ENCODE measurements at places on chromosomes 6 and 20. TPM values are rescaled to one million over a fixed set of nuclear protein-coding genes. Genes with fewer than 3 reads are reported as not detected.

NNAT gene
- 19.4 TPM for total RNA-seq

GRCh38 chr20:23477223-23477622, 13.7 kb upstream of the CST8 start:
- DNase-seq: no peak

DNA sequence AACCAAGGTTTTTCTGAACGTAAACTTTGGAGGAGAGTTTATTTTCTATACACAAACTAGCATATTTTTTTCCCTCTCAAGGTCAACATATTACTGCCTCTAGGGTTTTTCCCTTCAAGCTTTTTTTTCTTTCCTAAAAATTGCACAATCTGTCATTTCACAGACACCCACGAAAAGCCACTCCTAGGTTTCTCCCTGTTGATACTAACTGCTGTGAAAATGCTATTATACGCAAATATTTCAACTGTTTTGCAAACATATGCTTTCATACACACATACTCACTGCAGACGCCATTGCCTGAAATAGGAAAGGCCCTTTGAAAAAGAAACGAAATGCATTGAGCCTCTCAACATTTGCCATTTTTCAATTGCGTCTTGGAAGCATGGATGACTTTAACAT, 333.0 kb downstream of the CD83 start:
- DNase-seq: no peak

GRCh38 chr6:37072526-37072925, 67.1 kb downstream of the FGD2 start:
- no peak for DNase-seq

GRCh38 chr6:75489025-75489424, 4.6 kb downstream of the FILIP1 start:
- no peak for DNase-seq

SERPINB6 gene
- total RNA-seq: 93.4 TPM

SIRPD gene
- not detected for total RNA-seq

TRIM26 gene
- total RNA-seq: 56.9 TPM

DNA sequence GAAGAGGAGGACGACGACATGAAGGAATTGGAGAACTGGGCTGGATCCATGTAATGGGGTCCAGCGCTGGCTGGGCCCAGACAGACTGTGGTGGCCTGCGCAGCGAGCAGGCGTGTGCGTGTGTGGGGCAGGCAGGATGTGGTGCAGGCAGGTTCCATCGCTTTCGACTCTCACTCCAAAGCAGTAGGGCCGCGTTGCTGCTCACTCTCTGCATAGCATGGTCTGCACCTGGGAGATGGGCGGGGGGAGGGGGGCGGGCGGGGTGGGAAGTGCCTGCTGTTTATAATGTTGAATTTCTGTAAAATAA, 42.3 kb downstream of the CHMP4B start:
- DNase-seq: no peak

CSE1L gene
- 78.7 TPM for total RNA-seq

DNA sequence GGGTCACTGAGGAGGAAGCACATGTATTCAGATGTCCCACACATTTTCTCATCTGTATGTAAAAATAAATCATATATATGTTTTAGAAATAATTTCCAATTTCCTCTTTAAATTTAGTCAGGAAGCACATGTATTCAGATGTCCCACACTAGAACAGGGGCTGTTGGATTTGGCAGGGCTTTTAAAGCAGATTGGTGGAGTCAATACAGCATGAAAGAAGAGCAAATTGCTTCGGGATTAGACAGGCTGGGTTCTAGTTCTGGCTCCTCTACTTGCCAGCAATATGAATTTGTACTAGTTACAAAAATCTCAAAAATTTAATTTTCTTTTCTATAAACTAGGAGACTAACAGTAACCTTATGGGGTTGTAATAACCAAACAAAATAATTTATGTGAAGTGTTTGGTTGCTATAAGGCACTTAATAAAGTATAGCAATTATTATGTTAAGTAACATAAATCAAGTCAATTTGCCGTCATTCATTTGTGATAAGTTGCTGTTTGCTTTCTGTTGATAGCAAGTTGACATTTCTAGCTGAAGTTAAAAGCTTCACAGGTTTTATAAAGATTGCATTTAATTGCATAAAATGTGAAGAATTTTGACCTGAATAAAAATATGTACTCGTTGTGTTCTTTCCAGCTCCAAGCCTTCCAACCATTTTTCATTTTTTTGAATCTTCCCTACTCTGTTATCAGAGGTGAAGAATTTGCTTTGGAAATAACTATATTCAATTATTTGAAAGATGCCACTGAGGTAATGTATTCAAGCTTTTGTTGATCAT, 88.9 kb downstream of the CD109 start:
- DNase-seq: no peak

DNA sequence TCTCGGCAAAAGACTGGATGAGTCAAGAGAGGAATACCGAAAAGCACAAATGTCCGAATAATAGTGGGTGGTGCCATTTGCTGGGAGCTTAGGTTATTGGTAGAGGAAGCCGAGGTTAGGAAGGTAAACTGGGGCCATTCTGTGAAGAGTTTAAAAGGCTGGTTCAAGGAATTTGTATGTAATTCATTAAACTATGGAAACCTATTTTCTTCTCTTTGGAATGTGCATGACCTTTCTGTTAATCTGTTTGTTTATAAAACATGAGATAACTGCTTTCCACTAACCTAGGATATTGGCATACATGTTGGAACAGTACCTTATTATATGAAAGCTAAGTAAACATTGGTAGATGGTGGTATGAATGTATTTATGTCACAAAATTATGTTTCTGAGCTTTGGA, 71.8 kb downstream of the LCA5 start:
- no peak for DNase-seq

DNA sequence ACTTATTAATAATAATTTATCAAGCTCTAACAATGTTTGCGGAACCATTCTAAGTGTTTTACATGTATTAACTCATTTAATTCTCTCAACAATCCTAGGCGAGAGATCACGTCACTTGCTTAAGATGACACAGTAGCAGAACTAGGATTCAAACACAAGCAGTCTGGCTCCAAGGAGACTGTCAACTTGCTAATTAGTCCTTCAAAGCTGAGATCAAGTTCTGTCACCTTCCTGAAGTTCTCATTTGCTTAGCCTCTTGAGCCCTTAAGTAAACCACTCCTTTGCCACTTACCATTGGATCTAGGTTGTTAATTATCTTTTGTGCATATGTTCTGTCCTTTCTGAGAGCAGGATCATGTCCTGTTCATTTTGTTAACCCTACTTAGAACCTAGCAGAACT, 14.1 kb downstream of the FKBP5 start:
- DNase-seq: no peak

SYCP2 gene
- total RNA-seq: 1.8 TPM

- DNase-seq: no peak
Observed at GRCh38 chr20:53713328-53714056, 119.9 kb upstream of the ZNF217 start.

DNA sequence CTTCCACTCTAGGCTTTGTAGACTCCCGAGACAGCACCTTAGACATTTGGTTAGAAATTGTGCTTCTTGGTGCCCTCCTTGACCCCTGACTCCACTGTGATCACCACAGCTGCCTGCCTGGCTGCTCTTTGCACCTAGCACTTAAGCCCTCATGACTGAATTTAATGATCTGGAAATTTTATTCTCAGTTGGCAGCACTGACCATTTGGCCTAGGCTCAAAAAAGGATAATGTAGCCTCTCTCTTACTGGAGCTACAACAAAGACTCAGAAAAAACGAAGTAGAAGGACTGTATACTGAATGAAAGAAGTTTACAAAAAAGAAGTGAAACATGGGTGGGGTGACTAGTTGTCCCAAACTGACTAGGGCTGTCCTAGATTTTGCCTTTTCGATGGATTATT, 11.3 kb upstream of the ABRACL start:
- no peak for DNase-seq

DNA sequence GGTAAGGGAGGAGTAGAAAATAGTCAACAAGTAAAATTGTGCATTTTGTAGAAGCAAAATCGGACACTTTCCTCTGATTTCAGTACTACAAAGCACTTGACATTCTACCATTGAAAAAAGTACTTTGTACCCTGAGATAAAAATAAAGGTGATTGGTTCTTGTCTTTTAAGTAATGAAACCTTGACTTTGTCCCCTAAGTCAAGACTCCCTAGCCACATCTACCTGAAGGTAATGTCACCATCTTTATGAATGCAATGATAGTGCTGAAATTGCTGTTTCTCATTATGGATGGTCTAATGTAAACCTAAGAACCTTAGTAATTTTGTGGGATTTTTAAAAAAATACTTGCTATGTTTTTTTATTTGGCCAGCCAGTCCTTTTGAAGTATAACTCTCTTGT, 2.4 kb upstream of the MAN1A1 start:
- no peak for DNase-seq

TNF gene
- 0.60 TPM for total RNA-seq

GRCh38 chr6:110558575-110558974, 82.2 kb upstream of the SLC22A16 start:
- DNase-seq: no peak

DNA sequence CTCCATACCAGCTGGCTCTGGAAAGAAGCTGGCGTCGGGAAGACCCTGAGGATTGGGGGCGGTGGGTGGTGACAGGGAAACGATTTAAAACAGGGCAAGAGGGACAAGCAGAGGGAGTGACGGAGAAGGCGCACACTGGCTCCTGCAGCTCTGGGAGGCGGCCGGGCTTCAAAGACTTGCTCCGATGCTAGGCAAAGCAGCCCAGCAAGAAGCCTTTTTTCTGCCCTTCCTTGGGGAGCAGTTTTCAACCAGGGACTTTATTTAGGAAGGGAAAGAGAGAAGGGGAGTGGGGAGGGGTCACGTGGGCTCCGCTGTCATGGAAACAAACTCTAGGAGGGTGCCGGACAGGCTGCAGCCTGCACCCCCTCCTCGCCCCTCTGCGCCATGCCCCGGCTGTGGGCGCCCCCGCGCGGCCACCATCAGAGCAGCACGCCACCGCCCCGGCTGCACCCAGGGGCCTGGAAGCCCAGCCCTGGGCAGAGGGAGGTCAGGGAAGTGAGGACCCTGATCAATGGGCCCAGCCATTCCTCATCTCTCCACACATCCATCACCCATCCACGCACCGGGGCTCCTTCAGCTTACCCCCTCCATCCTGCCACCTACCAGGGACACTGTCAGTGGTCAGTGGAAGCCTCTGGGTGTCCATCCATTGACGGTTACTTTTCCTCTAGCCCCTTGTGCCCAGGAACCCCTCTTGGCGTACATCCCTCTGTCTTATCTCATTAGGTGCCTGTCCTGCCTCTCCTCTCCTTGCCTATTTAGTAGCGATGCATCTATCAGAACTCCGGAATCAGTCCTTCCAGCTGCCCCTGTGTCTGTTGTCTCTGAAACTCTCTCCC, 66.6 kb upstream of the CCDC167 start:
- DNase-seq: peak; percentile 81

MEP1A gene
- not detected for total RNA-seq

ASXL1 gene
- total RNA-seq: 182 TPM

DNA sequence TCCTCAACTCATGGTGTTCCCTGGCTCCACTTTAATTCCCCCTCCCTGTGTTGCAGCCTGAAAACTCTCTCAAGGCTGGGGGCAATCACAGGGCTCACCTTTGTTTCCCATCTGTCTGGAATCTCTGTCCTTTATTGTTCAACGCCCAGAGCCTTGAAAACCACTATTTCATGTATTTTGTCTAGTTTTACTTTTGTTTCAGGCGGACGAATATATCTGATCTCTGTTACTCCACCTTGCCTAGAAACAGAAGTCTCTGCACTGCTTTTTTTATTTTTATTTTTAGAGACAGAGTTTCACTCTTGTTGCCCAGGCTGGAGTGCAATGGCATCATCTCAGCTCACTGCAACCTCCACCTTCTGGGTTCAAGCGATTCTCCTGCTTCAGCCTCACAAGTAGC, 27.6 kb downstream of the PLAGL2 start:
- DNase-seq: no peak

CARMIL1 gene
- total RNA-seq: 14.2 TPM

ZBTB46 gene
- total RNA-seq: 11.3 TPM

ASCC3 gene
- 45.6 TPM for total RNA-seq

CEP162 gene
- total RNA-seq: 14.9 TPM

HCRTR2 gene
- total RNA-seq: 0.18 TPM

GRCh38 chr20:38644588-38645260, 43.1 kb downstream of the ARHGAP40 start:
- DNase-seq: no peak

DNA sequence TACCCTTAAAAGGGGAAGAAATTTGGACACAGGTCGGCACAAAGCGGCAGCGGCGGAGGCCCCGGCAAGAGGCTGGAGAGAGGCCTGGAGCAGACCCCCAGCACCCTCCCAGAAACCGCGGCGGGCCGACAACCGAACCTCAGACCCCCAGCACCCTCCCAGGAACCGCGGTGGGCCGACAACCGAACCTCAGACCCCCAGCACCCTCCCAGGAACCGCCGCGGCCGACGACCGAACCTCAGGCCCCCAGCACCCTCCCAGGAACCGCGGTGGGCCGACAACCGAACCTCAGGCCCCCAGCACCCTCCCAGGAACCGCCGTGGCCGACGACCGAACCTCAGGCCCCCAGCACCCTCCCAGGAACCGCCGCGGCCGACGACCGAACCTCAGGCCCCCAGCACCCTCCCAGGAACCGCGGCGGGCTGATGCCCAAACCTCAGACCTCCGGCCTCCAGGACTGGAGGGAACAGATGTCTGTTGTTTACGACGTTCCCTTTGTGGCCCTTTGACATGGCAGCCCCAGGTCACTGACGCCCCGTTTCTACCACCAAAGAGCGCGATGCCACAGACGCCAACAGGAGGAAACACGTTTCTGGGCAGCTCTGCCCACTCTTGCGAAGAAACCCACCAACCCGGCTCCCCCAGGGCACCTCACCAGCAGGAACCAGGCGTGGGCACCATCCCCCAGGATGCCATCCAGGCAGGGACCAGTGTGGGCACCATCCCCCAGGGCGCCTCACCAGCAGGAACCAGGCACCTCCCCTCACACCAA, 28.4 kb downstream of the ZBTB46 start:
- DNase-seq: no peak

SYCP2L gene
- total RNA-seq: 16.6 TPM

GRCh38 chr6:30311101-30311500, 15.6 kb upstream of the TRIM39 start:
- DNase-seq: no peak

TSPO2 gene
- not detected for total RNA-seq

DNA sequence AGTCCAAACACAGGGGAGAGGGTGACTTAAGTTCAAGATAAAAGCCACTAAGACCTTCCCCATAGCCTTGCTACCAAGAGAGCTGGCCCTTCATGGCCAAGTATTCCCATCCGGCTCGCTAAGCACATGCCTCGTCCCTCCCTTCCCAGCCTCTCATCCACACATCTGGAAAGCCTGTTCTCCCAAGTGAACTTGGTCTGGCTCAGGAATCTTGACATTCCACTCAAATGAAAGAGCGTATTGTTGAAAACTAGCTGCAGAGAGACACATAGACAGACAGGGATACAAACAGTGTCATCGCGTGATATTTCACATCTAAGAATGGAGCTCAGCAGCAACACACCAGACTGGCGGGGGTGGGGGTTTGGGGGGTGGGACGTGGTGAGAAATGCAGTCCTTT, 182.8 kb upstream of the FOXQ1 start:
- no peak for DNase-seq

TFAP2A gene
- 63.5 TPM for total RNA-seq

- no peak for DNase-seq
Observed at GRCh38 chr6:129264480-129265045, 381.6 kb downstream of the LAMA2 start.
